T-helper 1 cell treated with Interleukin-12 subunit alpha and Interleukin-12 subunit beta and Interleukin-4 antibody, amounts not matched to agents 30 ng/mL and 1 ng/mL, for 36 hours (primary cell): ENCODE measurements at places on chromosomes 6 and 20. TPM values are rescaled to one million over a fixed set of nuclear protein-coding genes. Genes with fewer than 3 reads are reported as not detected.

BANF2 gene
- total RNA-seq, result not detected in 2 replicates

WFDC5 gene
- not detected in 2 replicates for total RNA-seq

SNAI1 gene
- 0.39 and 0.51 TPM in 2 replicates for total RNA-seq

OXT gene
- total RNA-seq, result 0.61 TPM in 1 of 2 replicates, not detected in the other

DZANK1 gene
- total RNA-seq, result 1.1 and 1.9 TPM in 2 replicates

OR2H1 gene
- not detected in 2 replicates for total RNA-seq

SPTLC3 gene
- 0.22 and 0.39 TPM in 2 replicates for total RNA-seq
